Activated T-helper 17 cell treated with anti-CD3 and anti-CD28 coated beads, Interleukin-2, amount 50 U/mL, for 72 hours (primary cell): ENCODE measurements at places on chromosomes 7 and 10.

GRCh38 chr7:149569726-149570422, 72.3 kb upstream of the ZNF746 start:
- no peak for ATAC-seq

DNA sequence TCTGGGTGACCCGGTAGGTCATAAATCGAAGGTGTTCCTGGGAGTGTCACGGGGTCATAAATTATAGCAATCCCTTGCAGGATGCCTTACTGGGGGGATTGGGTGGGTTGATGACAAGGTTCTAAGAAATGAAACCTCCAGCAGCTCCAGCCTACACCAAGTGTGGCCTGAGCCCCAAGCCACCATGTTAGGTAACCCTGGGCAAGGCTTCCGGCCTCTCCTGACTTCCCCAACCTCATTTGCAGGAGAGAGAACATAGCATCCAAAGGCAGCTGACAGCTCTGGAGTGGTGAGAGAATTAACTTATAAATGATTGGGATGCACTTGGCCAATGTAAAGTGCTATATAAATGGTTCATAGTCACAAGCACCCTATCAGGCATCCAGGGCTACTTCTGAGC, 52.8 kb upstream of the TMEM273 start:
- no peak for ATAC-seq

DNA sequence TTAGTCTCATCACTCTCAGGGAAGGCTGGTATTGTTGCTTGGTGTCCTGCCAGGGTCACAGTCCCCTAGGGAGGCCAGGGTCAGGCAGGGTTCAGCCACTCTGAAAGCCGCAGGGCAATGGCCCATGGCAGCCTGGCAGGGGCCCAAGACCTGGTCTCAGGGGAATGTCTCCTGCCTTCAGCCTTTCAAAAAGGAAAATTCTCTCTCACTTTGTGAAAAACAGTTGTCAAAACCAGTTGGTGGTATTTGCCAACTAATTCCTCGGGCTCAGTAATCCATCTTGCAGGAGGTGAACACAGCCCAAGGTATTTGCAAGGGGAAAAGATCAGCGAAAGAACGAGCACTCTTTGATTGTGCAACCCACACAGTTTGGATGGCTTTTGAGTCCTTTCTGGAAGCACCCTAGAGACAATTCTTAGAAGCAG, 101.5 kb downstream of the JCAD start:
- ATAC-seq: no peak

- ATAC-seq: no peak
These were observed 10.1 kb downstream of the CHN2 start for GRCh38 chr7:29204491-29205272.

GRCh38 chr7:40918701-40919271, 784.0 kb downstream of the SUGCT start:
- ATAC-seq: no peak

DNA sequence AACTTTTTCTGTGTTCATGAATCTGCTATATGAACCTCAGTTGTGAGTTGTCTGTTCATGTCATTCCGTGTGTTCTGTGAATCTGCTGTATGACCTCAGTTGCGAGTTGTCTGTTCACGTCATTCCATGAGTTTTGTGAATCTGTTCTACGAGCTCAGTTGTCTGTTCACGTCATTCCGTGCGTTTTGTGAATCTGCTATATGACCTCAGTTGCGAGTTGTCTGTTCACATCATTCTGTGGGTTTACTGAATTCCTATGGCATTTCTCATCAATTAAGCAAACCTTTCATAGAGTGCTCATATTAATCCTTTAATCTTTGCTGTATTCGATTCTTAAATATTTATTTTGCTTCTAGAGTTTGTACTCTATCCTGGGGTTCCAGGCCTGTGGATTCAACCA, 150.6 kb downstream of the DIP2C start:
- ATAC-seq: no peak

GRCh38 chr7:46545790-46546189, 624.7 kb upstream of the IGFBP3 start:
- ATAC-seq: no peak

GRCh38 chr10:35503578-35503977, 101.6 kb upstream of the GJD4 start:
- no peak for ATAC-seq

DNA sequence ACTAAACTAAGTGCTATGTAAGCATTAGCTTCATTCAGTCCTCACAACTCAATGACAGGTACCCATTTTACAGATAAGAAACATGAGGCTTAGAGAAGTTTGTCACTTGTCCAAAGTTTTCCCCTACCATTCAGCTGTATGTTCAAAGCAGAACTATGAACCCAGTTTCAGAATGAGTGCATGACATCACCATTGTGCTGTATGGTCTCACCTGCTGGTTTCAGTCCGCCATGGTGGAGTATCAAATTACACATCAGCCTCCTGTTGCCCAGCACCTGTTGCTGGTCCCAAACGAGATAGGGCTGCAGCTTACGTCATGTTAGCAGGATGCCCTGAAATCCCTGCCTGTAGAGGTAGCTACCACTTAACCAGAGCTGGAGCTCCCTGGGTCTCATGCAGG, 95.0 kb downstream of the DYNC1I1 start:
- ATAC-seq: peak; percentile 35

DNA sequence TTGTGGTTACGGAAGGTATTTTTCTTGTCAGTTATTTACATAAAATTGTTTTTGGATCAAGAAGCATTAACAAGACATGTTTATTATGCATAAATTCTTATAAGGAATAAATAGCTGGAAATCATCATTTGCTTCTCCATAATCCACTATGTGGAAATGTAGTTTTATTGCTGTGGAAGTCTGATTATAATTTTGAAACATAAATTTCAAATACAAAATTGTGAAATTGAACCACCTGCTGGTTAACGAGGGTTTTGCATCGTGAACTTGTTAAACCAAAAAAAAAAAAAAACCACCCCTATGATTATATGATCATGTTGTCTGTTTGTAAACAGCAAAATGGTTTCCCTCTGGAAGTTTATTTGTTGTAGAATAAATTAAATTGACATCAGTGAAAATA, 25.9 kb downstream of the ABRAXAS2 start:
- no peak for ATAC-seq

DNA sequence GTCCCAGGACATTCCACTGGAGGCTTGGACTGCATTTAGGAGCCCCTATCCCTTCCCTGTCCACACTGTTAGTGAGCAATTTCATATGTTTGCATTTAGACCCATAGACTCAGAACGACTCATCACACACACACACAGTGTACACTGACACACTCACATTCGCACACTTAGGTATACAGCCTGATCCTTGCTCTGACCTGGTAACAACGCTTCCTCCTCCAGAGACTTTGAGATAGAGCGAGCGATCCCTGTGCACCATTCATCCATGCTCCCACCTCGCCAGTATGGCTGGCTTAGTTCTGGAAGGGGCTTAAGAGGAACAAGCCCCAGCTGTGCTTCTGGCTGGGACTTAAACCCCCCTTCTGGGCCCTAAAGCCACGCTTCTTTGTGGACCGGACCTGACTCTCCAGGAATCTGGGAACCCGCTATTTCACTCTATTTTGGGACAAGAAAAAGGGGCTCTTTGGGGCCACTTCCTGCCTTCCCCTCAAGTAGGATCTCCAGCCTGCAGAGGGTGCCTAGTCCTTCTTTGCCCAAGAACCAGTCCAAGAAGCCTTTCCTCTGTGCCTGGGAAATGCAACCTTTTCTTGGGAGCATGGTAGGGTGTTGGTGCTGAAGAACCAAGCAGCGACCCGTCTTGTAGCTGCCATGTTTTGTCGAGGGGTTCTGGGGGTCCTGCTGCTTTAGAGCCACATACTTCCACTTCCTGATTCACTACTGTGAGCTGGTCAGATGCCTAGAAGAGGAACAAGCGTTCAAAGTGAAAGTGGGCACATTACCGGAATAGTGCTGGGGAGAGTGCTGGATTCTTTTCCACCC, 1.1 kb upstream of the HOXA13 start:
- ATAC-seq: no peak

DNA sequence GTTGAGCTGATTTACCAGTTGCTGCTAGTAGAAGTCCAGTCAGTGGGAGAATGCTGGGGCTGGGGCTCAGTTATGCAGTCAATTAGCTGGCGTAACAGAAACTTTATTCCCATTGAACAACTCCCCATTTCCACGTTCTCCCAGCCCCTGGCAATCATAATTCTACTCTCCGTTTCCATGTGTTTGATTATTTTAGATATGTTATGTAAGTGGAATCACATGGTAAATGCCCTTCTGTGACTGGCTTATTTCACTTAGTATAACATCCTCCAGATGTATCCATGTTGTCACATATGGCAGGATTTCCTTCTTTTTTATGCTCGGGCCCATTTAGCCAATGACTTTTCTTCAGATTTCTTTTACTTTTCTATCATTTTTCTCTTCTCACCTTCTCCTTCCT, 61.1 kb upstream of the EXOC4 start:
- no peak for ATAC-seq

GRCh38 chr10:110852255-110852896, 19.4 kb upstream of the PDCD4 start:
- ATAC-seq: peak; percentile 95

DNA sequence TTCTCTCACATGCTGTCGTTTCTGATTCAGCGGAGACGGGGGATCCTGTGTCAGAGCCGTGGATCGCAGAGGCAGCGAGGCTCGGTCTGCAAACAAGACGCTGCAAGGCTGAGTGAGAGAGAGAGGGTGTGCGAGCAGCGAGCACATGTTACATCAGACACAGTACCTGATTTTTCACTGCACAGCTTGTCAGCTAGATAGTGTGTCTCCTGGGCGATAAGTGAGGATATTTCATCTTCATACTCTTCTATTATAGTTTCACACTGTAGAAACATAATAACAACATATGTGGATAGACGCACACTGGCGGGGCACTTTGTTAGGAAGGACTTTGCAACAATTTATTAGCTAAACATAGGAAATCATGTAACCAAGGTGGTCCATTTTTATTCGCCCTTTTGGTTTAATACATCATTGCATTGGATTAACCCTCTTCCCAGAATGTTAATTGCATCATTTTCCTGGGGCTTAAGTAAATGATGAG, 39.5 kb downstream of the CNPY1 start:
- ATAC-seq: no peak

GRCh38 chr7:41817386-41817785, 114.5 kb upstream of the INHBA start:
- peak; percentile 72 for ATAC-seq

DNA sequence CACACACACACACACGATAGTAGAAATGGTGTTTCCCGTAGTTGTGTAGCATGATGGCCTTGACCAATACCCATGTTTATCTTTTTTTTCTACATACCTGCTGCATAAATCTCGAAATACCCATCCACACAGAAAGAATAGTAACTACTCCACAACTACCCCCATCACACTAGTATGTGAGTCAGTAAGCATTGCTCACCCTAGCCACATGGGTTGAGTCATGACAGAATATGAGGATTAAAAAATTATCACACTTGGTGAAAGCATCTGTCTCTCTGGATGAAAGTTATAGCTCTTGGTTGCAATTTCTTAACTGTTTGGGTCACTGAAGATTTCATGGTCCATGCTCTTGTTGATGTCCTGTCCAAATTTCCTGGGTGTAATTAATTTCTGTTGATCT, 103.4 kb upstream of the MDFIC start:
- ATAC-seq: peak; percentile 94

DNA sequence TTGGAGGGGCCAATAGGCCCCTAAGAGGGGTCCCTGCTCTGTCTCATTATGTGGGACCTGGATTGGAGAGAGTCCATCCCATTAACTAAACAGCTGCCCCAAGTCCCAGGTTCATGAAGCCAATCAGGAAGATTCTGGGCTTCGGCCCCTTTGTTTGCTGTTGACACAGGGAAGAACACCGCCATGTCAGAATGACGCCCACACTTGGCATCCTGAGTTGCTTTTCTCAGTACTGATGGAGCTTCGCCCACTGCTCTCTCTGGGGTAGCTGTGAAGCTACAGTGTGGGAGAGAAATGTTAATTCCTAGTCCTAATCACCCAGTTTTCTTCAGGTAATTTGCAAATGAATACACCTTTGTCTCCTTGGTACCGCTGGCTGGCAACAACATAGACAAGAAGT, 264.7 kb downstream of the GLRX3 start:
- no peak for ATAC-seq

DNA sequence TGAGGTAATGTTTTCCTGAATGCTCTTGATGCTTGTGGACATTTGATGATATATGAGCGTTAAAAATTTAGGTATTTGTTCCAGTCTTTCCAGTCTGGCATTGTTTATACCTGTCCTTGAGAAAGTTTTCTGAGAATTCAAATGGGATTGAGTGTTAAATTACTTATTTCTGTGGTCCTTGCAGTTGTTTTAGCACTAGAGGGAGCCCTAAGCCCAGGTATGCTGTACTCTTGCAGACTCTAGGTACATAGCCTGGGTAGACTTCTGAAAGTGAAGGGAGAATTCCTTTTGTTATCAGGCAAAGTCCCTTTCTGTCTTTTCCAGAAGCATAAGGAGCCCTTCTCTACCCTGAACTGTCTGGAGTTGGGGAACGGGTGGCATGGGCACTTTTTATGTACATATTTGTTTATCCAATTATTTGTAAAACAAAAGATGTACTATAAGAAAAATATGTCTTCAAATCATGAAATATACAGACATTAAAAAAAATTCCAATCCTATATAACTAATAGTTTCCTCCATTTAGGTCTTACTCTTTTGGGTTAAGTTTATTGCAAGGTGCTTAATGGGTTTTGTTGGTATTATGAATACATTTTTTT, 262.1 kb downstream of the ATRNL1 start:
- no peak for ATAC-seq

- no peak for ATAC-seq
These were observed 5.7 kb upstream of the HSPA12A start for GRCh38 chr10:116748041-116748440.

DNA sequence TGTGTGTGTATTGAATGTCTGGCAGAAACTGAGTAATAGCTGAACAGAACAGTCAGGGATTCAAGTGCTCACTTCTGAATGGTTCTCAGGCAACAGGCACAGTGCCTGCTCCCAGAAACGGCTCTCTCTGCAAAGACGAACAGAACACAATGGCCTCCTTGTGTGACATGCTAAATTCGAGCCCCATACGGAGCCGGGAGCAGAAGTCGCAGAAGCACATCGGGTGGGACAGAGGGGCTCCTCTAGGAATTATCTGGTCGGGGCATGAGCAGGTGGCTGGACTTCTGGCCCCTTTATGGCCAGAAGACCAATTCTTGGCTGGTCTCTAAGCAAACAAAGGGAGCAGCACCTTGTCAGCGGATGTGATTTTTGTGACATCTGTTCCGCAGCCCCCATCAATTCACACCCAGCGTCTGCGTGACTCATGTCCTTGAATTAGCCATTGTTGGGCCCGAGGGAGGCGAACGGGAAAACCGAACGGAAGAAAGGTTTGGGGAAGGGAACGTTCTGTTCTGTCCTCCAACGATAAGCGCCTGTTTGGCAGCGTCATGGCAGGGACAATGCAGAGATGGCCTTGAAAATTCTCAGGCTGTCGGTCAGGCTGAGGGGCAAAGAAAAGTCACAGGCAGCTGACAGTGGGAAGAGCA, 47.3 kb upstream of the NPTX2 start:
- no peak for ATAC-seq
